Stimulated activated CD4-positive, alpha-beta T cell treated with anti-CD3 and anti-CD28 coated beads, Interleukin-1b, Interleukin-23, amount 100 ng/mL, for 1 hour (primary cell): ENCODE measurements at places on chromosomes 5 and 9.

DNA sequence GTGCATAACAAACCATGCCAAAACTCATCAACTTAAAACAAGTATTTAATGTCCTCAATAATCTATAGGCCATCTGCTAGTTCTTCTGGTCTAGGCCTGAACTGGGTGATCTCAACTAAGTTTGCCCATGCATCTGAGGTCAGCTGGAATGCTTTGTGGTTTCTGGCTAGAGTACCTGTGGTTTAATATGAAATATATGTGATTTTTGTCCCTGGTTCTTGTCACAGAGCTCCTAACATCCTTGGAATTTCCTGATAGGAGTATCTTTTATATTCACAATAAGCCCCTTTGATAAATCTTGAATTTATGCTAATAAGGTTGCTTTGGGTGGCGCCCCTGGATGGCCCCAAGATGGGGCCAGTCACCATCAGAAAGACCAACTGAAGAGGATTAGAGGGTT, 535.9 kb downstream of the DNAH5 start:
- DNase-seq, result no peak

GRCh38 chr5:172776235-172776594, 5.2 kb upstream of the DUSP1 start:
- DNase-seq, result no peak

DNA sequence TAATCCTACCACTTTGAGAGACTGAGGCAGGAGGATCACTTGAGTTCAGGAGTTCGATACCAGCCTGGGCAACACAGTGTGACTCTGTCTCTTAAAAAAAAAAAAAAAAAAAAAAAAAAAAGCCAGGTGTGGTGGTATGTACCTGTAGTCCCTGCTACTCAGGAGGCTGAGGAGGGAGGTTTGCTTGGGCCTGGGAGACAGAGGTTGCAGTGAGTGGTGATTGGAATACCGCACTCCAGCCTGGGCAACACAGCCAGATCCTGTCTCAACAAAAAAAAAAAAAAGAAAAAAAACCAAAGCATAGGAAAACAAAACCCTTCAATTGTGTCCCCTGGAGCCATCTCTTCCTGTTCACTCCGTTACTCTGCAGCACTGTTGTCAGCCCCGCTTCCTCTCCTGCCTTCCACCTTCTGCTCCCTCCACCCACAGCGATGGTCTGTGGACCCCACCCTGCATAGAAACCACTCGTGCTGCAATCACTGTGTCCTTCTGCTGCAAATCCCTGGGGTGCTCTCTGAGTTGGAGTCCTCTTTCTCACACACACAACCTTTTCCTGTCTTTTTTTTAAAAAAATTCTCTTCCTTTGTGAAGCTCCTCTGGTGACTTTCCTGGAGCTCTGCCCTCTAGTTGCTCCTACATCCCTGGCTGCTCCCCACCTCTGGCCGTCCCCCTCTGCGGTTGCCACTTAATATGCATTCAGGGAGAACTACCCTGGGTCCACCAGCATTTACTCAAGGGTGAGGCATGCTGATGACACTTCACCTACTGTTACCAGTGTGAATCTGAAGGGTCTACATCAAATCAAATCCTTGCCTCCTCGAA, 22.2 kb downstream of the CCT5 start:
- DNase-seq, result no peak

- DNase-seq, result no peak
Observed at GRCh38 chr5:143119881-143120341, 283.6 kb downstream of the NR3C1 start.

DNA sequence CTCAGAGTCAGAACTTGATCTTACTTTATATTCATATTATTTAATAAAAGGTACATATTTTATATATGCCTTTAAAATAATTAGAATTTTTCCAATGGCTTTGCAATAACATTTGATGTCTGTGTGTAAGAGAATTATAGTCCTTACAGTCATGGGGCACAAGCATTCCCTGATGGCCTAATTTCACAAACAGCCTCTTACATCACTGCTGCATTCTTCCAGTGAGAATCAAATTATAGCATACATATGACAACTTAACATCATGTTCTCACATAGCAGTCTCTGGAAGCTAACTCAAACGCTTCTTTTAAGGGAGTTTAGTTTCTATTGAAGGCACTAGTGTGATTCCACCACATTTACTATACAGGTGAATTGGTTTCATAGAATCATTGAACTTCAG, 15.3 kb upstream of the PRUNE2 start:
- no peak for DNase-seq

- no peak for DNase-seq
Observed at GRCh38 chr9:37371565-37372464, 50.7 kb upstream of the GRHPR start.

DNA sequence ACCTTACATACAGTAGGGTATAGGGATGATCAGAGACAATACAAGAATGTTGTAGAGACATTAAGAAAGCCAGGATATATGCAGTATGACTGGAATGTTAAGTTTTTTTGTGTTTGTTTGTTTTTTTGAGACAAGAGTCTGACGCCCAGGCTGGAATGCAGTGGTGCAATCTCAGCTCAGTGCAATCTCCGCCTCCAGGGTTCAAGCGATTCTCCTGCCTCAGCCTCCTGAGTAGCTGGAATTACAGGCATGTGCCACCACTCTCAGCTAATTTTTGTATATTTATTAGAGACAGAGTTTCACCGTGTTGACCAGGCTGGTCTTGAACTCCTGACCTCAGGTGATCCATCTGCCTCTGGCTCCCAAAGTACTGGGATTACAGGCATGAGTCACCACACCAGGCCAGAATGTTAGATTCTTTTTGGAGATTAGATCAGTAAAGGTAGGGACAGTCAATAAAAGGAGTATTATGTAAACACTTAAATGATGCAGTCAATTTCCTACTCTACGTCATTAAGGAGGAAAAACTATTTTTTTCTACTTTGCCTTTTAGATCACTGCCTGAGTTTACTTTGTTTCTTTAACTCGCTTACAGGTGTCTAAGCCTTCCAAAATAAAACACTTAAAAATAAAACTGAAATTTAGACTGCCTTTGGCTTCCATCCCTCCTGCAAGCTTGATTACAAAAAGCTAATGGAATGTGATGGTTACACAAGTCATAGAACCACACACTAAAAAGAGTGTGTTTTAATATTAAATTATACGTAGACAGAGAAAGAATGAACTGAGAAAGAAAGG, 6.8 kb upstream of the HNRNPA0 start:
- DNase-seq, result no peak

DNA sequence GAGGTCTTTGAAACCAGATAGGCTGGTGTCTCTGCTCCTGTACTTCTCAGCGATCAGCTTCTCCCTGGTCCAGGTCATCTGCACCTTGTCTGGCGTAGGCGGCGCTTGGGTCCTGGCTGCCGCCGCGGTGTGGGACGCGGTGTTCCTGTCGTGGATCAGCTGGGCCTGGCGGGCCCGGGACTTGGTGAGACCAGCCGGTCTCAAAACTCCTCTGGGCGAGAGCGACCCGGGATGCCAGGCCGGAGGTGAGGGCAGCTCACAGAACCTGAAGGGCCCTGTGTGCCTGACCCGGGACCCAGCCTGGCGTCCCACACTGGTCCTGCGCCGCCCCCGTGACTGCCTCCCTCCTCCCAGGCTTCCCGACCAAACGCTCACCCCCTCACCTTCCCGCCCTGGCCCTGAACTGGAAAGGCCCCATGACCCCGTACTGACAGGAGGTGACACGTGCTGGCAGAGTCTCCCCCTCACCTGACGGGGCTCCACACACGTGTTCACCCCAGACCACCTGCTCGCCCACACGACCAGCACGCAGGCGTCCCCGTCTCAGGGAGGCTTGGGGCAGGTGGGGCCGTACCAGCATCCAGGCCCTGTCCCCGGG, 49.0 kb downstream of the NKD2 start:
- DNase-seq, result no peak

- DNase-seq, result no peak
Observed at GRCh38 chr5:64632251-64632650, 58.1 kb upstream of the SHISAL2B start.

- DNase-seq, result no peak
Observed at GRCh38 chr5:142316681-142317080, 8.1 kb downstream of the SPRY4 start.

- no peak for DNase-seq
Observed at GRCh38 chr5:177611446-177612214, 11.7 kb downstream of the B4GALT7 start.

GRCh38 chr9:38227061-38227540, 158.1 kb upstream of the SHB start:
- peak; percentile 40 for DNase-seq

DNA sequence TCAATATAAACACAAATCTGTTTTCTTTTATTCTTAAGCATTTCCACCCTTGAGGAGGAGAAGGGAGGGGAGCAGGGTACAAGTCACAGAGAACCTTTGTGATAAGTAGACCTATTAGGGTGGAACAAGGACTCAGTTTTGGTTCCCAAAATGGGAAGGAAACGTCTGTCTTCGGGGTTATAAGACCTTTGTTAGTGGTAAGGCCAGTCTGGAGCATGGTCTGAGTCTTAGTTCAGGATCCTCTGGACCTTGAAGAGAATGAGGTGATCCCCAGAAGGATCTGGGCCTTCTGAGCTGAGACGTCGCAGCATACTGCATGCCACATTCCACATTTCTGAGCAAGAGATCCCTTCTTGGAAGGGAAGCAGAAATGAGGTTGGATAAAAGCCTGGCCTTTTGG, 37.2 kb downstream of the FAXDC2 start:
- DNase-seq, result no peak

DNA sequence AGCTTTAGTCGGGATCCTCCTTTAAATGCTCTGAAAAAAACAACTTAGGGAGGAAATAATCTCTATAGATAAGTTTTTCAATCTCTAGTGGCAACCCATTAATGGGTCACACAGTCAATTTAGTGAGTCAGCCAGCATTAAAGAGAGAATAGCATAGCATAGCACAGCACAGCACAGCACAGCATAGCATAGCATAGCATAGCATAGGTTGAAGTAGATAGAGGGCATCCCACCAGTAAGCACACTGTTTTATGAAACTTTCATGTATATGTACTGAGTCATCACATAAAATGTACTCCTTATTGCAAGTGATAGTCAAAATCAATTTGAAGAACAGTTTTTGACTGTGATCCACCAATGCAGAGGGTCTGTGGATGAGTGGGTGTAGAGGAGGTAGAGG, 522.9 kb downstream of the CCDC171 start:
- DNase-seq, result no peak

DNA sequence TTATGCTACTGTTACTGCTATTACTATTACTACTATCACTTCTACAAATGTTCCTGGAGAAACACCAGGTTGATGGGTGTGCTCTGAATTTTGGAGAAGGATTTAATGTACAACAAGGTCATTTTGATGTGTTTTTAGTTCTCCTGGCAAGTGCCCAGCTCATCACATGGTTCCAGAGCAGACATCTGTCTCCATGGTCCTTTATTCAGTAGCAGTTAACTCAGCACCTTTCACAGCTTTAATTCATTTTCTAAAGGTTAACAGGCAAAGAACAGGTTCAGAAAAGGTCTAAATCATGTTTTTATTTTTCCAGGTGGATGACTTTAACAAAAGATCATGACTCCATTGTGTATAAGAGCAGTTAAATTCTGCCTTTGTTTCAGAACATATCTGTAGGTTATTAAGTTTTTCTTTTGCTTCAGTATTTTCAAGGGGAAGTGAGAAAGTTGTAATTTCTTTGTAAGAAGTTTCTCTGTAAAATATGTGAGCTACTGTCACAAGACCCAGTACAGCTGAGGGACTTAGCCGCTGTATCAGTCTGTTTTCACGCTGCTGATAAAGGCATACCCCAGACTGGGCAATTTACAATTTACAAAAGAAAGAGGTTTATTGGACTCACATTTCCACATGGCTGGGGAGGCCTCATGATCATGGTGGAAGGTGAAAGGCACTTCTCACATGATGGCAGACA, 41.9 kb downstream of the MTRR start:
- no peak for DNase-seq
